Mesenteric fat pad (tissue), 1 donor: ENCODE measurements at places on chromosomes 11 and 22. TPM values are rescaled to one million over a fixed set of nuclear protein-coding genes. Genes with fewer than 3 reads are reported as not detected.

- peak; percentile 65 for DNase-seq
These were observed 1.4 kb downstream of the MYOD1 start for GRCh38 chr11:17720796-17721171.

The TSKU gene
- 185 TPM for total RNA-seq

GRCh38 chr22:32652645-32653270, 148.7 kb upstream of the TIMP3 start:
- DNase-seq = no peak

The UNC93B1 gene
- 42.0 TPM for total RNA-seq

- no peak for DNase-seq
These were observed 27.6 kb downstream of the NF2 start for GRCh38 chr22:29630987-29631386.

- DNase-seq = no peak
These were observed 484.5 kb downstream of the MN1 start for GRCh38 chr22:27317096-27317495.

DNA sequence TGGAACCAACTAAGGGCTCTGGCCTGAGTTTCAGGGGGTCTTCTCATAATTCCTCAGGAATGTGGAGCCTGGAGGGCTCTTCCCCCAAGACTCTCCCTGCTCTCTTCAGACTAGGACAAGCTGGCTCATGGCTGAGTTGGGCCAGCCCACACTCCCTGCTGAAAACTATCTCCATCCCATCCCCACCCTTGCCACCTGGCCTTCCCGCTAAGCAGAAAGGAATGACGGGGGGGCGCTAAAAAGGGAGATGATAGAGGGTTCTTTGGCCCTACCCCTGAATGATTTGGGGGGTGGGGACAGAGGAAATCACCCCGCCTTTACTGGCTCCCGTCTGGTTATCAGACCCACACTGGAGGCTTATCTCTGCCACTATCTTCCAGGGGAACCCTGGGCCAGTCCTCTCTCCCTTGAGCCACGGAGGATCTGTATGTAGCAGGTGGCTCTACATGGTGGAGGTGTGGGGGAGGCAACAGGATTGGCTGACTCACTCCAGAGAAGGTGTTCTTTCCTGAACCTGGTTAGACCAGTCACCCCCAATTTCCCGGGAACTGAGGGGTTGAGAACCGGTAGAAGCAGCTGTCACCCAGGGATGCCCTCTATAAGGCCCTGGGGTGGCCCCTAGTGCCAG, 5.7 kb downstream of the SMTN start:
- no peak for DNase-seq

DNA sequence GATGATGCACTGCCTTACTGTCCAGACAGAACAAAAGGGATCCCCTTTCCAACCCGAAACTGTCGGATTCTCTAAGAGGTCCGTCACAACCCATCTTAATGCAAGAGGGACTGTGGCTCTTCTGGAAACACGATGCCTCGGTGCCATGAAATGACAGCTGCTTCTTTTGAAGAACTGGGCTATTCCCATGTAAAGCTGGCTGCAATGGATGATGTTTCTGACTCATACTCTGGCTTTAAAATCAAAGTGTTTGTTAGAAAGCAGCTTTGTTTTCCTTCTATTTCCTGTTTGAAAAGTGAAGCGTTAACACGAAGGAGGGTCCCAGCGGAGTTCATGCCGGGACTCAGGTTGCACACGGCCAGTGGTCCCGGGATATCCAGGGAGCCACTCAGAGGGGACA, 3.1 kb downstream of the TP53AIP1 start:
- no peak for DNase-seq

The RTN4R gene
- total RNA-seq = 0.55 TPM

DNA sequence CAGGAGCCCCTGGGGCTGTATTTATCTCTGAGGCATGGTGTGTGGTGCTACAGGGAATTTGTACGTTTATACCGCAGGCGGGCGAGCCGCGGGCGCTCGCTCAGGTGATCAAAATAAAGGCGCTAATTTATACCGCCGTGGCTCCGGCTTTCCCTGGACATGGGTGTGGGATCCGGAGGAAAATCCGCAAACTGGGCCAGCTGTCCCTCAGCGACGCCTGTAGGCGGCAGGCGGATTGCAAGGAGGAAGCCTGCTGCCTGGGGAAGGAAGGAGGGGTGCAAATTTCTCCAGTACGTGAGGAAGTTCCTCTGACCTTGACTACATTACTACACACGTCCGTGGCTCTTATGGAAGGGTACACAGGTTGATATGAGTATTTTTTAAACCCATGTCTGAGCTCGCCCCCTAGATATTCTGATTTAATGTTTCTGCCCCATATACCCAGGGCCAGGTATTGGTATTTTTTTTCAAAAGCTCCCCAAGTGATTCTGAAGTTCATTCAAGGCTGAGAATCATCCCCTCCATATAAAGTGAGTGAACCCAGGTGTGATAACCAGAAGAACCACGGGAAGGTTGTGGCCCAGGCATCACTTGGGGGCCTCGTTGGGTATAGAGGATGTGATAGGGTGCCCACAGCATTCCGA, 2.8 kb downstream of the MYOD1 start:
- peak; percentile 59 for DNase-seq

The FREY1 gene
- total RNA-seq = 1.4 TPM

The KRTAP5-7 gene
- 0.39 TPM for total RNA-seq

DNA sequence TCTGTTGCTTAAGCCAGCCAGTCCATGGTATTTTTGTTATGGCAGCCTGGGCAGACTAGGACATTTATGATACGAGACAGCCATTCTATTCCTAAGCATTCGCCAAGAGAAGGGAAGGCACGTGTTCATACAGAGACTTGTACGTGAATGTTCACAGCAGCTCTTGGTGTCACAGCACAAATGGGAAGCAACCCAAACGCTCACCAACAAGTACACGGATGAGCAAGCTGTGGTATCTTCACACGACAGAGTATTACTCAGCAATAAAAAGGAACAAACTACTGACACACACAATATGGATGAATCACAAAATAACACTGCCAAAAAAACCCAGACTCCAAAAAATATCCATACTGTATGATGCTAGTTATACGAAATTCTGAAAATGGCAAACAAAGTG, 85.1 kb downstream of the PHF21B start:
- no peak for DNase-seq

DNA sequence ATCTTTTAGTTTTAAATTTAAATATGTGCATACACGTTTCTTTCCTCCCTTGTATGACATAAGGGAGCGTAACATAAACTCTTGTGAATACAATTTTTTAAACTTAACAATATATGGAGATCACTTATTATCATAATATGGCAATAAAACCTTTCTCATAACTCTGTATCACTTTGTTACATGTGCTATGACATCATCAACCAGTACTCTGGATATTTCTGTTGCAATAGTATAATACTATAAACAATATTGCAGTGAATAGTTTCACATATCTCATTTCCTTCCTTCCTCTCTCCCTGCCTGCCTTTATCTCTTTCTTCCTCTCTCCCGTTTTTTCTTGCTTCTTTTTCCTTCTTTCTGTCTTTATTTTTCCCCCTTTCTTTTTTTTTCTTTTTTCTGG, 1278.0 kb upstream of the CNTN5 start:
- no peak for DNase-seq

The LGR4 gene
- total RNA-seq = 50.6 TPM

The FXYD6 gene
- 21.5 TPM for total RNA-seq

GRCh38 chr22:50739279-50739691, 1.3 kb downstream of the ACR start:
- peak; percentile 82 for DNase-seq

The PLEKHB1 gene
- 0.58 TPM for total RNA-seq

GRCh38 chr11:11169715-11170351, 183.2 kb downstream of the CSNK2A3 start:
- no peak for DNase-seq

GRCh38 chr11:59216641-59217564, 4.2 kb upstream of the MPEG1 start:
- DNase-seq = no peak

- no peak for DNase-seq
These were observed 28.9 kb downstream of the PLEKHA7 start for GRCh38 chr11:16985297-16985696.

GRCh38 chr22:30947816-30948454, 20.6 kb downstream of the MORC2 start:
- no peak for DNase-seq

DNA sequence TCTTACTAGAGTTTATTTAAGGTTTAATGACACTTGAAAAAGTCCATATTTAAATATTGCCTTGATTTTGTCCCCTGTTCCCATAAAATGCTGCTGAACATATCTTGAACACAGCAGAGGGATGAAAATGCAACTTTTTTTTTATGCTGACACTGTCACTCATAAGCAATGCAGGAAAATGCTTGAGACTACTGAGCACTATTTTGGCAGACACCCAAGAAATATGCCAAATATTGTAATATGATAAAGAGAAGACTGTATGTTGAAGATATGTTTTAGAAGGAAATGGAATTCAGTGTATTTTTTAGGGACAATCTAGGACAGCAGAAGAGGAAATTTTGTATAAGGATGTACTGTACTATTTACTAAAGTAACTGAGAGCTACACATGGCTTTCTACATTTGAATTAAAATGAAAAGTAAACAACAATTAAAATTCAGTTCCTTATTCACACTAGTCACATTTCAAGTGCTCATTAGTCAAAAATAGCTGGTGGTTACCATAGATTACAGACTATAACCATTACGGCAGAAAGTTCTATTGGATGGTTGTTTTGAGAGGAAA, 58.6 kb downstream of the LRRC4C start:
- no peak for DNase-seq
